ENCODE measurements at places on chromosomes 6 and 20.

GRCh38 chr20:31845300-31845863 lies at the start of gene FOXS1:
Gene FOXS1, minus strand, starts transcription at chr20:31845604. Its CDS starts 62 bp downstream, at chr20:31845542.
- DNase-seq = peak; percentile 65

DNA sequence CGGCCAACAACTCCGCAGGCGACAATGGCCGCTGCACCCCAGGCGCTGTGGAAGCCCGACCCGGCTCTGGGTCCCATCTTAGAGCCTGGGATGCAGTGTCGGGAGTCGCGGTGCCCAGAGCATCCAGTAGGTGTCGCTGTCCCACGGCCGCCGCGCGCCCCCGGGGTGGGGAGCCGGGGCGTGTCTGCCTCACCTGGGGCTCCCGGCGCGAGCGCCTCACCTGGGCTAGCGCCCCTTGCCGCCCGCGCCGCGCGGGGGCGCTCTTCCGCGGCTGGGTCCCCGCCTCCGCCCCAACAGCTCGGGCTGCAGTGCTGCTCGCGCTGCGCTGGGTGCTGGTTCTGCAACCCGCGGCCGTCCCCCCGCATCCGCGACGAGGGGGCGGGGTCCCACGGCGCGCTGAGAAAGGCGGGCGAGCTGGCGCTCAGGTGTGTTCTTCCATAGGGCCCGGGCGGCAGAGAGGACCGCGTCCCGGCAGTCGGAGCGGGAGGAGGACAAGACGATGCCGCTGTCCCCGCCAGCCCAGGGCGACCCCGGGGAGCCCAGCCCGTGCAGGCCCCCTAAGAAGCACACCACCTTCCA lies at the start of gene CRYBG1:
CRYBG1 (plus strand) TSS at position 308 of the 579 bp plus-strand sequence; CDS start at position 500, 192 bp downstream.
- DNase-seq = peak; percentile 97

GRCh38 chr20:53753880-53754459 lies 160.3 kb upstream of the ZNF217 start:
- no peak for DNase-seq

GRCh38 chr6:6856538-6857523 lies 250.9 kb upstream of the RREB1 start:
- DNase-seq = peak; percentile 85

- no peak for DNase-seq
Measured at GRCh38 chr20:53004267-53004813, 32.2 kb downstream of the TSHZ2 start.

- no peak for DNase-seq
Measured at GRCh38 chr6:107506145-107506544, 16.2 kb downstream of the SOBP start.

DNA sequence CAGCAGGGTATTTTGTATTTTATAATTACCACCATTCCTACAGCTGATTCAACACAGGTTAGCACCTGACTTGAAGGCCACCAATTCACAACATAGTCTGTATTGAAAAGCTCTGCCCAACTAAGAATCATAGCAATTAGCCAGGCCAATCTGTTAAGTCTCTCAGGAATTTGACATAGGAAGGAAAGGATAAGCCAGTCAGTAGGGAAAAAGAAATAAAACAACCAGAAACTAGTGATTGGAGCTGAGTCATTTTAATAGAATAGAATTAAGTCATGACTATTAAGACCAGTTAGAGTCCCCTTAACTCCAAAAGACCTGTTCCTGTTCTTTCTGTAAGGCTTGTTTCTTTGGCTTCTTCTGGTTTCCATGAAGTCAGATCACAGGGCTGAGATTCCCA lies 8.1 kb downstream of the RANBP9 start:
- no peak for DNase-seq

GRCh38 chr6:137728386-137729349 lies 138.4 kb upstream of the TNFAIP3 start:
- DNase-seq = peak; percentile 27

DNA sequence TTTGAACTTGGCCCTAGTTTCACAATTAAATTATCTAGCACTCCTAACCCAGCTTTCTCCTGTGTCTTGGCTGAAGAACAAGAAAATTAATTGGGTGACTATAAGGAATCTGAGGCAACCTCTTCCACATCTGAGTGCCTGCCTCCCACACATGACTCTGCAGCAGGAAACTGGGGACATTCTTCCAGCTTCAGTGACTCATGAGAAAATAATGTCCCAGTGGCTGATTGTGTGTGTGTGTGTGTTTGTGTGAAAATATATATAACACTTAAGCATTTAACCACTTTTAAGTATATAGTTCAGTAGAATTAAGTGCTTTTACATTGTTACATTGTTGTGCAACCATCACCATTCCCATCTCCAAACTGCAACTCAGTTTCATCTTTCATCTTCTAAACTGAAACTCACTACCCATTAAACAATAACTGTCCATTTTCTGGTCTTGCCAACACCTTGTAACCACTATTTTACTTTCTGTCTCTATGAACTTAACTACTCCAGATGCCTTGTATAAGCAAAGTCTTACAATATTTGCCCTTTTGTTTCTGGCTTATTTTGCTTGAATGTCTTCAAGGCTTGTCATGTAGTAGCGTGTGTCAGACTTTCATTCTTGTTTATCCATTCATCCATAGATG lies 8.7 kb downstream of the TRIM38 start:
- no peak for DNase-seq

- no peak for DNase-seq
Measured at GRCh38 chr6:164130151-164130550, 715.6 kb downstream of the QKI start.

- DNase-seq = peak; percentile 50
Measured at GRCh38 chr6:100460650-100461204, 4.0 kb downstream of the SIM1 start.

GRCh38 chr20:24633026-24633425 lies 163.6 kb downstream of the SYNDIG1 start:
- no peak for DNase-seq

DNA sequence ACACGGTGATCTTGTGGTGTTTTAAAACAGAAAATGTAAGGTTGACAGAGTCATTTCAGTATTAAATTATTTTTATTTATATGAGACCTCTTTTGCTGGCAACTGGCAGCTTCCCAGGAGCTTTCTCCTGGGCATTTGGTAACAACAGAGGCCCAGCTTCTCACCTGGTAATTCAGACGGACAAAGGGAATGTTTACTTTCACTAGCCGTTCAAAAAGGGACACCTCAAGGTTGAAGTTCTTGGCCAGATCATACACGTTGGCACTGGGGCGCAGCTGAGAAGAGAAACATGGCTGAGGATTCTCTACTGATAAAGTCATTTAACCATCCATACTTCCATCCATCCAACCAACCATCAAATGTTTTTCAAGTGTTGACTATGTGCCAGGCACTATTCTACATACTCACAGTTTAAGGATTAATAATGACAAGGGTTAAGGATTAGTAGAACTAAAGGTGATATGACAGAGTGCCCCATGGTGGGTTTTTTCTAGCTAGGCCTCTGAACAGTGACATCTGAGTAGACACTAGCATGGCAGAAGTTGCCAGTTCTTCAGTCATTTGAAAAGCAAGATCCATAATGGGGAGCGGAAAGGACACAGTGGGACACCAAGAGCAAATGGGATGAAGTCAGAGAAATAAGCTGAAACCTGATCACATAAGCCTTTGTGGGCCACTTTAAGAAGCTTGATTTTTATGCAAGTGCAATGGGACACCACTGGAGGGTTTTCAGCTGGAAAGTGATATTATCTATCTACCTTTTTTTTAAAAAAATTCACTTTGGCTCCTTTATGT lies 25.1 kb downstream of the ZNFX1 start:
- no peak for DNase-seq

DNA sequence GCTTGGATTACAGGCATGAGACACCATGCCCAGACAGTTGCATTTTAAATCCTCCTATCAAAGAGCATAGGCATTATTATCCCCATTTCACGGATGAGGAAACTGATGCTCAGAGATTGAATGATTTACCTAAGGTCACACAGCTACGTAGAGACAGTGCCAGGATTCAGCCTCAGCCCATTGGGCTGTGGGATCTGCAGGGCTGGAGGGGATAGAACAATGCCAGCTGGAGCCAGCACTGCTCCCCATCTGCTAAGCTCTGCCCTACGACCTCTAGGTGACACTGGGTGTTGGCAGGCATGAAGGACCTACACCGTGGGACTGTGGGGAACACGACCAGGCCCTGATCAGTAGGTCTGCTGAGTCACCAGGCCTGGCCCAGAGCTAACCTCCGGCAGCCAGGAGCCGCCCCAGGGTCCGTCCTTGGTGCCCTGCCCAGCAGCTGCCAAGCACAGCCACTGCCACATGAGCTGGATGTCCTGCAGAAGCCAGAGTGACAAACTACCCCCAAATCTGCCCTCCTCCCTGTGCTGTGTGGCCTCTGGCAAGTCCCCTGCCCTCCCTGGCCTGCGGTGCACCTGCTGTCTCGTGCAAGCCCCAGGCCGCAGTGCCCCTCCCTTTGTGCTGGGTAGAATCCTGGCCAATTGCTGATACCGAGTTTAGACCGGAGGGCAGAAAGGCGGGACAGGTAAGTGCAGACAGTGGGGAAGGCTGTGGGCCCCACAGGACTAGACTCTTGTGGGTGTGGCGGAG lies 47.6 kb upstream of the PTGIS start:
- peak; percentile 53 for DNase-seq

DNA sequence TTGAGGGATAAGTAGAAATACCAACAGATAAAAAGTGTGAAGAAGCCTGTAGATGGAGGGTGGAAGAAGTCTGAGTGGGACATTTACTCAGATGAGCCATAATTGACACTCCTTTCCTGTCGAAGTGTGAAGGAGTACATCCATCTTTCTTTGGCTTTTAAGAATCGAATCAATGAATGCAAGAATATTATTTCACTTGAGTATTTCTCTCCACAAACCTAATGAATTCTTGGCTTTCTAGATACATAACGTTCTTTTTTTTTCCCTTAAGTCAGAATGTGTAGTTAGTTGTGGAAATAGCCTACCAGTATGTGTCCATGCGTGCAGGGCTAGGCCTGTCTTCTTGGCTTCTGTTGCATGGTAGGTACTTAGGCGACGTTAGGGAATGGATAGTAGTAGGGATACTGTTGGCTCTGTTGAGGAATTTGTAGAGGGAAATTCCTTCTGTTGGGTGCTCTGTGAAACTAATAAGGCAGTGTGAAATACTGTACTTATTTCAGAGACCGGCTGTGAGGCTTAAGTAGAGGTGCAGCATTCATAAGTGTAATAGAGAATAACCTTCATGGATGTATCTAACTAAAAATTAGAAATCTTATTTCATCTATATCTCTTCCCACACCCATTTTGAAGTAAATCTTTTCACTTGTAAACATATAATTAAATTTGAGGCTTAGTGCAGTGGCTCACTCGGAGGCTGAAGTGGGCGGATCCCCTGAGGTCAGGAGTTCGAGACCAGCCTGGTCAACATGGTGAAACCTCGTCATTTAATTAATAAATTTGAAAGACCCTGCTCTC lies 1.5 kb downstream of the RPS18 start:
- DNase-seq = no peak

GRCh38 chr6:38137608-38138265 lies 318.2 kb downstream of the ZFAND3 start:
- DNase-seq = peak; percentile 69

DNA sequence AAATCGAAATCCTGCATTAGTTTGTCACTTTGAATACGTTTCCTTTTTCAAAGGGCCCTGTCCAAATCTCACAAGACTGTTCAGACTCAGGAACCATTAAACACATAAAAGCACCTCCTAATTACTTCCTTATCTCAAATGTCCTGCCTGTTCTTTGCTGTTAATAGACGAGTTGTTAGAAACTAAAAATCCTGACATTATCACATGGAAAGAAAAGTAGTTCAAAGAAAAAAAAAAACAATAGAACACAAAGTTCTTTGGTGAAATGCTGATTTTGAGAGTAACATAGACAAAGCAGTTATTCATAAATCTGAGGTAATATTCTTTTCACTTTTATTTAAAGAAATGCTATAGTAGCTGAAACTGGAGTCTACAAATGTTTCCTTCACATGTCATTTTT lies 12.1 kb upstream of the TAB2 start:
- no peak for DNase-seq

GRCh38 chr6:126581316-126581715 lies 241.4 kb downstream of the CENPW start:
- no peak for DNase-seq

GRCh38 chr20:43916881-43917371 lies 2.3 kb downstream of the TOX2 start:
- no peak for DNase-seq

DNA sequence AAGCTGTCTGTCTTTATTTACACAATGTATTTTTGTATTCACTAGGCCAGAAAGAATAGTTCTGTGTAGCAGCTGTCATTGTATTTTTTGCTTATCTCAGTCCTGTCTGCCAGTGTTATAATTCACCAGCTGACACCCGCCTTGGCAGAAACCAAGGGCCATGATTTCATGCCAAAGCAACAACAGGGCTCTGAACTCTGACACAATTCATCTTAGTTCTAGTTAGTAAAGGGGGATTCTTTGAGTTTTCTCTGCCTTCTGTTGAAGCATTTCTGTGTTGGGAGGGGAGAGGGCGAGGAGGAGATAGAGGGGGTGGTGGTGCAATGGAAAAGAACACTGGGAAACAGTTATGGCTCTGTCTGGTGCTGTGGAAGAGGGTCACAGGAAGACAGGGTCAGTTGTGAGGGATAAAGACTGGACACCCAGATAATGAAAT lies 684.6 kb upstream of the MARCKS start:
- DNase-seq = no peak

DNA sequence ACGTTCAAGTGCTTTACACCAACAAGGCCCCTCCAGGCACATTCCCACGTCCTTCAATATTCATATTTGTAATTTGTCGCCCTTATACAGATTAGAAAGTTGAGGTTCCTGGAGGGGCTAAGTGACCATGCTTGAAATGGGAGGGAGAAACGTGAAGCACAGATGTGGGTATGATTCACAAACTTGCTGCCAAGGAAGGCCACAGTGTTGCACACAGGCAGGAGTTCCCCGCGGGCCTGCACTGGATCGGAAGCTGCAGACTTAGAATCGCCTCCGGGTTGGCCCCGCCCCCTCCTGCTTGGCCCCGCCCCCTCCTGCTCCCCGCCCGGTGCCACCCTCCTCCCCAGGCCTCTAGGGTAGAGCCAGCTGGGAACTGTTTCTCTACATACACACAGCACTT lies 58.2 kb upstream of the QKI start:
- DNase-seq = peak; percentile 39

- DNase-seq = no peak
Measured at GRCh38 chr6:148359228-148359627, 16.6 kb downstream of the SASH1 start.

DNA sequence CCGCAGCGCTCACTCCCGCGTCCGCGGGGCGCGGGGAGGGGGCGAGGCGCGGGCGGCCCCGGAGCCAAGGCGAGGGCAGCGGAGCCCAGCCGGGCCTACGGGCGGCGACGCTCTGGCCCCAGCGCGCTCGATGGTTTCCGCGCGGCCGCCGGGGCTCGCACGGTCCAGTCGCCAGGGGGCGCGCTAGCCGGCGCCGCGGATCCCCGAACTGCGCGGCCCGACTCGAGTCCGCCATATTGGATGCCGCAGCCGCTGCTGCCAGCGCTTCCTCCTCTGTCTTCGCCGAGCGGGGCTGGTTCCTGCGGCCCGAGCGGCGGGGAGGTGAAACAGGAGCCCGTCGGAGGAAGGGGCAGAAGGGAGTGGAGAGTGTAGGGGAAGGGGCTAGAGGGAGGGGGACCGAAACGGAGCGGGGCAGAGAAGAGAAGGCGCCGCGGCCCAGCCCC lies at the start of gene SCAF8:
SCAF8 (plus strand) TSS at position 234 of the 443 bp plus-strand sequence. CDS start 485 bp downstream, outside the sequence.
- DNase-seq = peak; percentile 91

GRCh38 chr6:135497412-135498184 lies at the start of gene AHI1:
Gene AHI1, minus strand, starts transcription at chr6:135497740. Its CDS starts 5,503 bp downstream, at chr6:135492237.
- peak; percentile 97 for DNase-seq

- DNase-seq = no peak
Measured at GRCh38 chr20:8095648-8096572, 36.2 kb upstream of the PLCB1 start.
